Astrocyte of the spinal cord (primary cell): ENCODE measurements at places on chromosomes 7 and 10.

- no peak for DNase-seq
Observed at GRCh38 chr7:157851501-157852067, 514.8 kb downstream of the DNAJB6 start.

DNA sequence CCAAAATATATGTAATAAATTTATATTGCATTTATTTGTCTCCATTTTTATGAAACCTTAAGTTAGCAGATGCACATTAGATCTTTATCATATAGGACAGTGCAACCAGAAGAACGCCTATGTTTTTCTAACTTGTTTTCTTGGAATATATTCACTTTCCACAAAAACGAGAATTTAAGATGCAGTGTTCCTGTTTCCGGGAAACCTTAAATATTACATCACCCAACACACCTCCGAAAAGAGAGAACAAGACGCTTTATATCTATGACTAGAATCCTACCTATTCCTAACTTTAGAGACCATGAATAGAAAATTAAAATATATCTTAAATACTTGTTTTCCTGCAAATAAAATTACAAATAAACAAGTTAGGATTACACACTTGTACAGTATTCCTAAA, 1.9 kb downstream of the EZH2 start:
- no peak for DNase-seq

- DNase-seq = peak; percentile 49
Observed at GRCh38 chr10:72564596-72564995, 61.3 kb downstream of the MICU1 start.

DNA sequence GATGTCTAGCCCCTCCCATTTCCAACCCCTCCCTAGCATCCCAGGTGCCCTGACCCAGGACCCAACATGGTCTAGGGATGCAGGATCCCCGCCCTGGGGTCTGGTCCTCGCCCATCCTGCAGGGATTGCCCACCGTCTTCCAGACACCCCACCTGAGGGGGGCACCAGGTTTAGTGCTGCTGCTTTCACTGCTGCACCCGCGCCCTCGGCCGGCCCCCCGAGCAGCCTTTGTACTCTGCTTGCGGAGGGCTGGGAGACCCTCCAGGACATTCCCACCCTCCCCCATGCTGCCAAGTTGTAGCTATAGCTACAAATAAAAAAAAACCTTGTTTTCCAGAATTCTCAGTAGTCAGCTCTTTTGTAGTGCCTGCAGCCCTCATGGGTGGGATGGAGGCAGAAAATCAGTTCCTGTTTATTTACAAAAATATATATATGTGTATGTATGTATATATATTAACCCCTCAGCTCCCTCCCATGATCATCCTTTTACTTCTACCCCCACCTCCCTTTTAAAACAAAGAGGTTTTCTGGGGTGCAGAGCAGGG, 9.7 kb downstream of the ZYX start:
- no peak for DNase-seq

GRCh38 chr7:128120116-128120515, 88.9 kb upstream of the LRRC4 start:
- no peak for DNase-seq

DNA sequence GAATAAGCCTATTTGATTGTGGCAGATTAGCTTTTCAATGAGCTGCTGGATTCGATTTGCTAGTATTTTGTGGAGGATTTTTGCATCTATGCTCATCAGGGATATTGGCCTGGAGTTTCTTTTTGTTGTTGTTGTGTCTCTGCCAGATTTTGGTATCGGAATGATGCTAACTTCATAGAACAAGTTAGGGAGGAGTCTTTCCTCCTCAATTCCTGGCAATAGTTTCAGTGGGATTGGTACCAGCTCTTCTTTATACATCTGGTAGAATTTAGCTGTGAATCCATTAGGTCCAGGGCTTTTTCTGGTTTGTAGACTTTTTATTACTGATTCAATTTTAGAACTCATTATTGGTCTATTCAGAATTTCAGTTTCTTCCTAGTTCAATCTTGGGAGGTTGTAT, 43.4 kb upstream of the KLF14 start:
- DNase-seq = no peak

DNA sequence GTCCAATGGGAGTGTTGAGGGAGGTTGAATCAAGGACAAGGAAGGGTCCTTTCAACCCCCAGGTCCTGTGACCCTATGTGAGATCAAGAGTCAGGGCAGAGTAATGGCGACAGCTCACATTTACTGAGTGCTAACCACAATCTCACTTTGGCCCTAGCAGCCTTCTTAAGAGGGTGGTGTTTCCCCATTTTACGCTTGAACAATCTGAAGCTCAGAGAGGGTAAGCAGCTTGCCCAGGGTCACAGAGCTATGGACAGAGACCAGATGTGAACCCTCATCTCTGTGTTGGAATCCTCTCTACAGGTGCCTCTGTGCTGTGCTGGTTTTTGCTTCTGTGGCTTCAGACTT, 102.0 kb downstream of the GRK5 start:
- no peak for DNase-seq

GRCh38 chr10:7372504-7372903, 38.3 kb downstream of the SFMBT2 start:
- DNase-seq = no peak

DNA sequence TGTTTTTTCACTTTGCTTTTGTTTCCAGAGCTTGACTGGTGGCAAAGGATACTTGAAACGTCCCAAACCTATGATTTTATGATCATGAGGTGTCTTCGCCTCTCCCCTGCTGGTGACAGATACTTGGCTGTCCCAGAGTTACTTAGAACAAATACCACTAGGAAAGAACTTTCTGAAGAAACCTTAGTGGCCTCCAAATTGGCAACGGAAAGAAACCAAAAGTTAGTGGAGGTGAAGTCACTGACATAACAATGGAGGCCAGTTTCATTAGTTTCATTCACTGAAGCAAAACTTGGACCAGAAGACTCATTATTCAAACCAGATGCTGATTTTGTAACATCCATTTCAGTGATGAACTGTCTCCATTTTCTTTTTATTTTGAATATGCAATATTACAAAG, 68.6 kb downstream of the JAZF1 start:
- no peak for DNase-seq

- no peak for DNase-seq
Observed at GRCh38 chr7:44294325-44295069, 30.9 kb downstream of the CAMK2B start.

DNA sequence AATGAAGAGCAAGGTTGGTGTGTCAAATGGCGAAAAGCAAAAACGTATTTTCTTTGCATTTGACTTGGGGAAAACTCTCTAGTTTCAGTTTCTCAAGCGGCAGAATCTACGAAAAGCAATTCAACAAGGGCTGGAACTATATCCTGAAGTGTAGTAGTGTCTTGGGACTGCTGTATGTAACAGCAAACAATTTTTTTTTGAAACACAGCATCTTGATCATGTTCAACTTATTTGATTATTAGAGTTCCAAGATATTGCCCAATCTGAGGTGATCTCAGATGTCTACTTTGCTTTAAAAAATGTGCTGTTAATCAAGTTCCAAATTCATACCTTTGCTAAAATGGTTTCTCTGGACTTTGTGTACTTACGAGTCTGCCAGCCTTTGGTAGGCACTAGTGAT, 120.6 kb downstream of the ZWINT start:
- no peak for DNase-seq

DNA sequence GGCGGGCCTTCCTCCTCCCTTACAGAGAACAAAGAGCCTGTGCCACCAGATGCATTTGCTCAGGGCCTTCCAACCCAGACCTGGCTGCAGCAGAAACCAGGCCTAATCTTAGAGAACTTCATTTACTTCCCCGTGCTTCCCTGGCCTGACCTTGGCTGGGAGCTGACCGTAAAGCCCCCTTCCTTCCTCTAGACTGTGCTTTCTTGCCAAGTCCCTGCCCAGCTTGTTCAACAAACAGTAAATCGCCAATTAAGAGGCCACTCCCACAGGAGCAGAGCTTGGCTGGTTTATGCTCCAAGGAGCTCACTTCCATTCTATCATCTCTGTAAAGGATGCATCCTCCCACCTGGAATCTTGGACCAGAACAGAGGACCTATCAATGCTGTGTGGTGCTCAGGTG, 110.9 kb downstream of the COL13A1 start:
- no peak for DNase-seq

DNA sequence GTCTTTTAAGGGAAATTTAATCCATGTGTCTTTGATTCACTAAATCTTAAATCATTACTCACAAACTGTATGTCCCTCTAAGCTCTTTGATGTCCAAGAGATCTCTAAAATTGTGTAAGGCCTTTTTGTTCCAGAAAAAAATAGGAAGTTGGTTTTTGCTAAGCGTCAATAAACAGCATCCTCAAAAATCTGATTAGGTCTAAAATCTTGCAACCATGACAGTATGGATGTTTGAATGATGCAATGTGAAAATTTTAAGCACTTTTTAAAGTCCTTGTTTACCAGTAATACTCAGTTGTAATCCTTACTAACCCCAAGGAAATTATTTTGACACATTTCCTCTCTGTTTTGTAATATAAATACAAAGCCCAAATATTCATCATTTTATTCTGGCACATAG, 6.8 kb downstream of the MET start:
- DNase-seq = no peak

GRCh38 chr10:16809074-16809718, 8.0 kb downstream of the RSU1 start:
- DNase-seq = peak; percentile 33

DNA sequence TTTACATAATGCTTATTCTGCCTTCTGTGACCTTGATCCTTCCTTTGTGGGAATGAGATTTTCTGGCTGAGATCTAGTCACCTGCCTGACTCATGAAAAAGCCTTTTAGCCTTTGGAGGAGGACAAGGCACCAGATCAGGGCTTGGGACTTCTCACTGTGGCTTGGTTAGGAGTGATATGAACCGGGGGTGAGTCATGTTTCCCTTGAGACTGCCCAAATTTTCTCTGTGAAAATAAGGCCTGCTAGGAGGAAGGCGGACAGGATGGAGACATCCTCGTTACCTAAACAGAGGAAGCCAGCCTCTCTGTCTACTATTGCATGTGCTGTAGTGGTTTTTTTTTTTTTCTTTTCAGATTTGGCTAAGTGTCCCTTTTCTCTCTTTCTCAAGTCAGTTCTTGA, 57.8 kb downstream of the EVX1 start:
- no peak for DNase-seq
